ENCODE measurements at places on chromosomes 5 and 9.
A peak's percentile ranks its signal among the peaks of the same experiment; 100 is the strongest.

DNA sequence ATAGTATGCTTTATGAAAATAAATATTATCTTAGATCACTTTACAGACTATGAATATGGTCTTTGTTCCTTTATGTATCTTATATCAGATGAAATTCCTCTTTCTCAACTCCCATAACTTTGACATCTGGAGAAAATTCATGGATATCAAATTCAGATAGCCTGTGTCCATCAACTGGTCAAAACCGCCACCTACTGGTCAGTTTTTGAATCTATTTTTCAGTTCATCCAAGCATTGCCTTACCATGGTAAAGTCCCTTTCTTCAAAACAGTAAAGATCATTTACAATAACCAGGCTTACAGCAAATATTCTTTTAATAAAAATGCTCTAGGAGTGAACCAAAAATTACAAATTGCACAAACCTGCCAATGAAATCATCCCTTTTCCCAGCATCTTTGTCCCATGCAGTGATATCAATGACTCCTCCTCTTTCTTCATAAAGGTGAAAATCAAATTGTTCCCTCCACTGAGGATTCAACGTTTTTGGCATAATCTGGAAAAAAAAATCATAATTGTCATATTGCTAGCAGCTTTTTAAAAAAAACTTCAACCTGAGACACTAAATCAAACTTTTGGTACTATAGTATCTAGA lies 290.5 kb downstream of the SLF1 start:
- no peak for DNase-seq

DNA sequence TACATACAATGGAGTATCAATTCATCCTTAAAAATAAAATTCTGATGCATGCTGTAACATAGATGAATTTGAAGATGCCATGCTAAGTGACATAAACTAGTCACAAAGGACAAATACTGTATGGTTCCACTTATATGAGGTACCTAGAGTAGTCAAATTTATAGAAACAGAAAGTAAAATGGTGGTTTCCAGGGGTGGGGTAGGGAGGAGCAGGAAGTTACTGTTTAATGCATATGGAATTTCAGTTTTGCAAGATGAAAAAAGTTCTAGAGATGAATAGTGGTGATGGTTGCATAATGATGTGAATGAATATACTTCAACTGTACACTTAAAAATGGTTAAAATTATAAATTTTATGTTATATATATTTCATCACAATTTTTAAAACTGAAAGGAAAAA lies 57.3 kb upstream of the FNIP1 start:
- no peak for DNase-seq

DNA sequence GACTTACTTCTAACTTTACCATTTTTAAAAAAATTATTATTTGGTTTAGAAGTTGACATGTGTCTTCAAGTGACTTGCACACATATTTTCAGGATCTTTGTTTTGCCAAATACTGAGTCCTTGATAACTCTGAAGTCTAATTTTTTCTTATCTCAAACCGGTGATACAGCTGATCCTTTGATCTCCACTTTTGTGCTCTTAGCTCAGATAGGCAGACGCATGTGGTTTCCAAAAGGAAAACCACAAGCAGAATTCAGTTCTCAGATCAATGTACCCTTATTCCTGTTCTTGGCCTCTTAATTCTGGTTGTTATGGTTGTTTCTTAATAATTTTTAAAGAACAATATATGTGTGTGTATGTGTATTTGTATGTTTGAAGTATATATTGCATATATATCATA lies 238.3 kb upstream of the EDIL3 start:
- no peak for DNase-seq

DNA sequence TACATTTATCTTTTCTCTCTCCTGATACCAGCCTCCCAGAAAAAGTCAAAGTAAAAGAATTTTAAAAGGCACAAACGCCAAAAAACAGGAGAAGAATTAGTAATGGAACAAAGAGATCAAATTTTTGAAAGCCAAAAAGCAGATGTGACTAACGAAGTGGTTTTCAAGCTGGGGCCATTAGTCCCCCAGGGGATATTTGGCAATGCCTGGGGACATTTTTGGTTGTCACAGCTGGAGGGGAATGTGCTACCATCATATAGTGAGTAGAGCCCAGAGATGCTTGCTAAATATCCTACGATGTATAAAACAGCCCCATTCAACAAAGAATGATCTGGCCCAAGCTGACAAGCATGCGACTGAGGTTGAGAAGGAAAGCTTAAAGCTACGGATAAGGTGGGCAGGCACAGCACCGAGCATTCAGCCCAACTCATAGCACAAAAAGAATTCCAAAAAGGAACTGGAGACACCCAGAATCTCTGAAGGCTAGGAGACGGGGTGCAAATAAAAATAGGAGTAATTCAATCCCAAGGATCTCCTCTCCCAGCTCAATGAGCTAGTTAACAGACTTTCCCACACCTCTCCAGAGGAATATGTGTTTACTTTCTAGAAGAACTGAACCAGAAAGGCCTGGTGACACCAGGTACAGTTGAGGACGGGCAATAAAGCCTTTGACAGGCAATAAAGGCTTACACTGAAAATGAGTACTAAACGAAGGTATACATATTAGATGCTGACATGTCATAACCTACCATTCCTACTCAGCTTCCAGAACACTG lies 269.0 kb downstream of the DENND1A start:
- DNase-seq = no peak

DNA sequence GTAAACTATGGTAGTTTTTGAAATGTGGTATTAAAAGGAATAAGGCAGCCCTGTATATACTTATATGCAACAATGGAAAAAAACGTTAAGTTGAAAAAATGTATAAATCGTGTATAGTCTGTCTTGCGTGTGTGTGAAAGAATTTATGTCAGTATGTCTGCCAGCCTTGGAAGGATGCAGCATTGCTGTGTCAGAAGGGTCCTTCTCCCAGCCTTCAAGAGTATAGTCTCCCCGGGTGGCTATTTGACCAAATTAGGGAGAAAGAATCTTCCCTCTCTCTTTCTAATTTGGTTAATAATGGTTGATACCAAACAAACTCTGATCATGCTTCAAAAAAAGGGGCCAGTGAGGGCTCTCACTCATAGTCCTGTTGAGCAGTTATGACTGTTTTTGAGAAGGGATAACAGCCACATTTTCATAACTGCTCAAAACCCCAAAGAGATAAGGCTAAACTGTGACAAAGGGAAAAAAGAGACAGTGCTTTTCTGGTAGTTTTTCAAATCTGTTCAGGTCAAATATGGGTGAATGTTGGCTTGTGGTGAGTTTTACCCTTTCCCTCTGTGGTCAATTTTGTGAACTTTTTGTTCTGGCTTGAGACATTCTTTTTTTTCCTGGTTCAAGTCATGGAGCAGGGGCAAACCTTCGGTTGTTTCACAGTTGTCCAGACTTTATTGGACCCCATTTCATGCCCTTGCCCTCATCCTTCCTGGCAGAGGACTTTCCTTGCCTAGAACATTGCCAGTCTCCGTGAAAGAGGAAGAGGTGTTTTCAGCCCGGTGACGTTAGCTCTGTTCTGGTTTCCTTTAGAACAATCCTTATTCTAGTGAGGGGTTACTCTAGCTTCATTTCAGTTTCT lies 21.0 kb downstream of the SNX30 start:
- no peak for DNase-seq

DNA sequence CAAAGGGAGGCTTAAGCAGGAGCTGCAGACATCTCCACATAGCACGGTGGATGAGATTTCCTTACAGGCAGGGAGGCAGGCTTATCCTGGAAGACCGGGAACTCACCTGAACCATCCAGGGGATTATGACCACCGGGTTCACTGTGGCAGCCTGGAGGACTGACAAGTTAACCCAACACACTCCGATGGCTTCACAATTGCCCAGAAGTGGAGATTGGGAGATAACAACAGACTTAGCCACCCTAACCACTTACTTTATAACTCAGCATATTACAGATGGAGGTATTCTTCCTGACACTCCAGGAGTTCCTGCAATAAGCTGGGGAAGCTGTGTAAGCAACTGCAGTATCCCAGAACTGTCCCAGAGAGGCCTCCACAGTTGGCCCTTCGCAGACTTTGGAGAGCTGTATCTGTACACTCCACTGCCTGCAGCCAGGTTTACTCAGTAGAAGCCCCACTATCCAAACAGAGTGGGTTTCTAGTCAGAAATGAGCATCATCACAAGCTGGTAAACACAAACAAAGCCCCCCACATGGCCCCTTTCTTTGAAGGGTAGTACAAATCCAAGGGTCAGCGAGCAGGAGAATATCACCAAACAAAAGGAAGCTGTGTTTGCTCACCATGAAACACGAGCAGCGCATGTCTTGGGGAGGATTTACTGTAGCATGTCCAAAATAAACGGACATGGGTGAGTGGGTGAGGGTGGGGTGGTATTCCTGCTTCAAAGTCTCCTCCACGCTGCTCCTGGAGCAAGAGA lies 462.2 kb downstream of the RASEF start:
- DNase-seq = peak; percentile 64

DNA sequence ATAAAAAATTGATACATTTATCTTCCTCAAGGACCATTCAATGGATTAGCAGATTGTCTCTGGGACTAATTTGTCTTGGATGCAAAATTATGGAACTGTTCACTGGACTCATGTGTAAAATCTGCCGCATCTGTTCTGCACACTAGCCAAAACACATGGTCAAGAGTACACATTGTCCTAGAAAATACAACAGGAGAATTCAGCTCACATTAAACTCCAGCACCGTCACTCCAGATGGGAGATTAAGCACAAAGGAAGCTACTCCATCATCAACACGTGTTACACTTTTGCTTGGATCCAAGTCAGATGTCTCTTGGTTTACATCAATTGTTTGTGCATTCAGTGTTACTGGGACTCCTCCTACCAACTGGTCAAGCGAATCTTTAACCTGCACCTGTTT lies 28.8 kb downstream of the C5 start:
- DNase-seq = no peak

- DNase-seq = no peak
These were observed 3.0 kb upstream of the MCIDAS start for GRCh38 chr5:55230086-55230629.
